Activated CD4-positive, alpha-beta T cell treated with anti-CD3 and anti-CD28 coated beads for 36 hours (primary cell): ENCODE measurements at places on chromosomes 5 and 9.

DNA sequence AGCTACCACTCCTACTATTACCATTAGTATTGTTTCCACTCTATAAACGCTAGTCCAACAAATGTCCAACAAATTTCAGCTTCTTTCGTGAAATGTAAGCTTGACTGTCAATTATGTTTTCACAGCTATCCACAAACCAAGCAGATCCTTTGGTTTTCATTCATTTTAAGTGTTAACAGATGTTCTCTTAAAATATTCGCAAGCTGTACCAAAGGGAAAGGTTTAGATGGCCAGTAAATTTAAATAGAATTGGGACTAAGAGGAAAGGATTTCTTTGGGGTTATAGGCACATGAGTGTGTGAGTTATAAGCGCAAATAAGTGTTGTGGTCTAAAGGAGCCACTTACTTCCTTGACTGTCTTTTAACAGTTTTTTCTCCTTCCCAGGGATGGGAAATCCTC, 136.8 kb upstream of the ADRA1B start:
- DNase-seq = no peak

DNA sequence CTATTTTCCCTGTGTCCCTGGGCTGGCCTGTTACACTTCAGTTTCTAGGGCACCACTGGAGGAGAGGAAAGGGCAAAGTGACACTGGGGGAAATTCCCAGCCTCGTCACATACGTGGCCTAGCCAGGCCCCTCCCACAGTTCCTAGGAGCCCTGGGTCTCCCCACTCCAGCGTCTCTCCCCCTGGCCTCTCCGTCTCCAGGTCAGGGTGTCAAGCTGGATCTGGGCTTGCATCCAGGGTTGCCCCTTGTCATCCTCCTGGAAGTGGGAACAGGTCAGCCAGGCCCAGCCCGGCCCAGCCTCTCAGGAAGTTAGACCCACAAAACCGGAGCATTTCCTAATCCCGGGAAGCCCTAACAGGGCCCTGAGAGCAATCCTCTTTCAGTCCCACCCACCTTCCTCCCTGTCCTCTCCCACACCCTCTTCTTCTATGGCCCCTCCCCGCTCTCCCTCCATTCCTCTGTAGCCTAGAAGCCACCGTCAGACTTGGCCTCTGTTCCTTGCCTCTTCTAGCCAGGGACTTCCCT, 4.7 kb upstream of the TNIP1 start:
- peak; percentile 74 for DNase-seq

- DNase-seq = no peak
Observed at GRCh38 chr5:103511554-103511885, 51.1 kb downstream of the NUDT12 start.

GRCh38 chr5:2675548-2675947, 75.9 kb downstream of the IRX2 start:
- DNase-seq = no peak

DNA sequence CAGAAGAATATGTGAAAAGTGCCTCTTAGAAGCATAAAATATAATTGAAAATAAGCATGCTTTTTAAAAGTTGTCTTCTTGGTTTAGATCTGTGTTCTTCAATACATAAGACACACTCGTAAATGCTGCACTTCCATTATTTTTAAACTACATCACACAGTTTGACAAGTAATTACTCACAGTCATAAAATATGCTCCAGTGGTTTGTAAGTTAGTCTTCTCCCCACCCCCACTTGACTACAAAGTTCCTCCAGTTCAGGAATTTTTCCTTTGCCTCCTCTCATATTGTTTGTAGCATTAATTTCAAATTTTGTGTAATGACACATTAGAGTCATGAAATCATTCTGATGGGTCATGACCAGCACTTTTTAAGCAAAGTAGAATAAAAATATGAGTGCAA, 60.3 kb upstream of the PTGER4 start:
- DNase-seq = no peak

GRCh38 chr5:158999339-158999738, 100.4 kb downstream of the EBF1 start:
- DNase-seq = no peak

DNA sequence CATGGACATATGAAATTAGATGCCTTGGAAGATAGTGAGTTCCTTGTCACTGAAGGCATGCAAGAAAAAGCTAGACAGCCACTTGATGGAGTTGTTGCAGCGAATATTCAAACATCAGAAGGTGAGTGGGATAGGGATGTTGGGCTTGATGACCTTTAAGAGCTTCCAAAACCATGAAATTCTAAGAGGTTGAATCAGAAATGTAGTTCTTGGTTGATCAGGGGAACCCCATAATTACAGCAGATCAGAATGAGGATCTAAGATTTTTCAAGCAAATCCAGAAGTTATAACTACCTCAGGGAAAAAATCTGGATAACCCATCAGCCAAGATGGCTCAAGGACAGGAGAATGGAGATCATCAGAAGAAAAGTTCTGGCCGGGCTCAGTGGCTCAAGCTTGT, 244.3 kb upstream of the NR4A3 start:
- no peak for DNase-seq

- DNase-seq = no peak
Observed at GRCh38 chr5:71957292-71957898, 149.9 kb upstream of the MAP1B start.

DNA sequence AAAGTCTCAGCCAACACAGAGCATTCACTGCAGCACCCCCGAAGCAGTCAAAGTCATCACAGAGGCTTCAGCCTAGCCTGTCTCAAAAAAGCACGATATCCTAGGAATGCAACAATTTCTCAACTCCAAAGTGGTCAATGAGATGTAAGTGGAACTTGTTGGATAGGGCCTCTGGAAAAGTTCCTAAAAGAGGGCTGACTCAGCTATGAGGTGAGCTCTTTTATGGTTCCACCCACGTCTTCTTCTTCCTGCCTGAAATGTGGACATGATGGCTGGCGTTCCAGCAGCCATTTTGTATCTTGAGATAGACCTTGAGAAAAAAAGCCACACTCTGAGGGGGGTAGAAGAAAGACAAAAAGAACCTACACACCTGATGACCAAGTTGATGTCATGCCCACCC, 32.5 kb upstream of the TRIO start:
- DNase-seq = no peak

DNA sequence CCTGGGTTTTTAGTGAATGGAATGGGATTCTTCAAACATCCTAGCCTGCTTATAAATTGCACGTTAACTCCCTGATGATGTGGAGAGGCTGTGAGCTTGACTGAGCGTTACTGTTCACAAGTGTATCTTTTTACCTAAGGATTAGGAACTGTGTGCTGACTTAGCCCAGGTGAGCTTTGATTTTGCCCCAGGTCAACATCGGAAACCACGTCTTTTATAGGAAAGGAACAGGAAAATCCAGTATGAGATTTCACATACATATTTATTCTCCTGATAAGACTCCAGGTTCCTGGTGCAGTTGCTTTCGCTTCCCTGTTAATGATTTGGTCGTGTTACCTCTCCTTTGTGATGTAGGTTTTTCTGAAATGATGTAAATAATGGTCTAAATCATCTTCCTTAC, 103.2 kb upstream of the BASP1 start:
- DNase-seq = no peak

GRCh38 chr9:137046088-137046787, at the start of gene NPDC1:
NPDC1 (minus strand) TSS chr9:137046177; CDS start chr9:137045989, 188 bp downstream.
- peak; percentile 92 for DNase-seq

GRCh38 chr9:134779640-134780039, 101.0 kb upstream of the FCN2 start:
- no peak for DNase-seq

DNA sequence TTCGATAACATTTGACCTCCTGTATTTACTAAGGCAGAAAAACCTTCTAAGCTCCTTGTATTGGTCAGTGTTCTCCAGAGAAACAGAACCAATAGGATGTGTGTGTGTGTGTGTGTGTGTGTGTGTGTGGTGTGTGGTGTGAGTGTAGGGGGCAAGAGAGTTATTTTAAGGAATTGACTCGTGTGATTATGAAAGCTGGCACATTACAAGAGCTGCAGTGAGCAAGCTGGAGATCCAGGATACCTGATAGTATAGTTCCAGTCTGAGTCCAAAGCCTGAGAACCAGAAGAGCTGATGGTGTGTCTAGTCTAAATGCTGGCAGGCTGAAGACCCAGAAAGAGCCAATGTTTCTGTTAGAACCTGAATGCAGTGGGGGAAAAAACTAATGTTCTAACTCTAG, 21.2 kb upstream of the PIK3R1 start:
- no peak for DNase-seq

GRCh38 chr5:25891691-25892090, 1146.7 kb downstream of the CDH9 start:
- no peak for DNase-seq

DNA sequence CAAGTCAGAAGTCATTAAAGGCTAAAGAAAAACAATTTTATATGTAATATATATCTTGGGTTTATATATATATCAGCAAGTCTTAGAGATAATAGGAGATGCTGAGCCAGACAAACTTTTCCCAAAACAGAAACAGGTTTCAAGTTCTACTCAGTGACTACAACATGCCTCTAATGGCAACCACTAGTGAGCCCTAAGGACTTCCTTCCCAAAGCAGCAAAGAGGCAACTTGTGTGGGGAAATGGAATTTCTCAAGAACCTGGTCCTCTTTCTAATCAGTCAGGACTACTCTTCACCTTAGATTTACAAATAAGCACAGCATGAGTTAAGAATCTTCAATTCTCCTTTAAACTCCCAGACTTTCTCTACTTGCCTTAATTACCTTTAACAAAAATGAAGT, 17.6 kb downstream of the RNF38 start:
- DNase-seq = no peak

GRCh38 chr5:96652769-96653454, 9.3 kb upstream of the CAST start:
- DNase-seq = no peak

GRCh38 chr5:181042036-181042713, 2.1 kb downstream of the BTNL9 start:
- no peak for DNase-seq

- DNase-seq = no peak
Observed at GRCh38 chr5:136198453-136198852, 5.5 kb upstream of the SMIM32 start.

DNA sequence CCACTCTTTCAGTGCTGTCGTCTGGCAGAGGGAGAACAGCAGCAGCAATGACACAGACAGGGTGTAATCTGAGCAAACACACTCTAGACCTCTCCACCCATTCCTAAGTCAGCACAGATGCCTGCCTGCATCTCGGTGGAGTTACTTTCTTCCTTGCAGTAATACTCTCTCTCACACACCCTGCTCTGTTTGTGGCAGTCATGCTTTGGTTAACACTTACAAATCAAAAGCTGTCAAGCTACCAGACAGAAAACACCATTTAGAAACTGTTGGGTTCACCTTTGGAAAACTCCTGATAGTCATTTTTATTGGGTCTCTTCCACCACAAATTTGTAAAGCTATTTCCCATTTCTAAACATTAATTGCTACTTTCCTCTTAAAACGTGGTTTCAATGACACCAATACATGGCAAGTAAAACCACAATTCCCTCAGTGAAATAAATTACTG, 27.3 kb downstream of the LHFPL2 start:
- no peak for DNase-seq

DNA sequence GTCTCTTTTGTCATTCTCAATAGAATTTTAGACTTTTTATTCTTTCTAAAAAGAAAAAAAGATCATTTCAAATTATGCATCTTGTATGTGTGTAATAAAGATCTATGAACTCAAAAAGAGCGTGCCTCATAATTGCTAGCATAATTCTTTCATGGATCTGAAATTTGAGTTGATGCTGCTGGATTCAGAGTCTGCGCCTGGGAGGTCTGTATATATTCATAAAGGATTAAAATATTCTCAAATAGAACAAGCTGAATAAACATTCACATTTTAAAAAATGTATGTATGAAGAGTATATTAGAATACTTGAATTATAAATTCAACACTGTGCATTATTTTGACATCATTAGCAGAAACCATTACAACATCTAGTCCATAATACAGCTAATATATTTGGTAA, 297.8 kb upstream of the GRAMD2B start:
- no peak for DNase-seq

DNA sequence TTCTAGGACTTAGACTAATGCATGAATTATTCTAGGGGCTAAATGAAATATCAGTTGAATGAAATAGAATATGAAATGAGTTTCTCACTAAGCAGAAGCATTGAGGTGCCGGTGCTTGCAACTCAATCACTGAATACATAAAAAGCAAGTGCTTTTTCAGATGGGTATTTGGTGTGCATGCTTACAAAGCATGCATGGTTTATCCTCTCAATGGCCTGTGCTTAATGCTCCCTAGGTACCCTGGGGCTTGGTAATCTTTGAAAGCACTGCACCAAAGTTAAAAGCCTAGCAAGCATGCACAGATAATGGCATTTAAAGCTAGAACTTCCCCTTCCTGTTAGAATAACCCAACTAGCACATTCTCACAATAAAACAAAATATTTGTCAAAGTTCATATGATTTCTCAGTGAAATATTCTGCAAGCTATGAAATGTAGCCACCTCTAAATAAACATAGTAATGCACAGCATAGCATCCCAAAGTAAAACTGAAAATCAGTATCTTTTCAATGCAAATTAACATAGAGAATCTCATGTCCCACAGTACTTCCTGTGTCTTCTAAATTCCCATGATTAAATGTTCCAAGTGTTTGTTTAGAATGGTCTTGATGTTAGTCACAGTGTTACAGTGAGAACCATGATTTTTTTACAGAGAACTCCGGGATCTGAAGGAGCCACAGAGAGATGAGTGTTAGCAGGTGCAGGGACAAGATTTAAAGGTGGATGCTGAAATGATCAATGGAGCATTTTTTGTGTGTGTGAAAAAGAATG, 143.4 kb upstream of the CDH6 start:
- DNase-seq = no peak

DNA sequence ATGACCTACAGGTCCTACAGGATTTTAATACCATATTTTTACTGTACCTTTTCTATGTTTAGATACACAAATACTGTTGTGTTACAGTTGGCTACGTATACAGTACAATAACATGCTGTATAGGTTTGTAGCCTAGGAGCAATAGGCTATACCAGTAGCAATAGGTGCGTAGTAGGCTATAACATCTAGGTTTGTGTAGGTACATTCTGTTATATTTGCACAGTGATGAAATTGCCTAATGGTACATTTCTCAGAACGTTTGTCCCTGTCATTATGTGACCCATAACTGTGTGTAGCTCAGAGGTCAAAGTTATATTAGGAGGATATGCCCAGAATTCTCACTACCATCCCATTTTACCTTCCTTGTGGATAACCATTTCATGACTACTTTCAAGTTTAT, 59.7 kb downstream of the NIPBL start:
- no peak for DNase-seq

- DNase-seq = peak; percentile 2
Observed at GRCh38 chr9:114284316-114285060, 38.4 kb upstream of the ORM1 start.

GRCh38 chr5:143648696-143649095, 163.3 kb upstream of the HMHB1 start:
- DNase-seq = peak; percentile 26

GRCh38 chr9:131709771-131710431, 30.0 kb downstream of the RAPGEF1 start:
- peak; percentile 66 for DNase-seq

GRCh38 chr9:6199596-6199995, 16.0 kb upstream of the IL33 start:
- DNase-seq = no peak

- DNase-seq = peak; percentile 80
Observed at GRCh38 chr5:1011226-1011631, 2.6 kb downstream of the NKD2 start.
